ENCODE measurements at places on chromosomes 2 and 18. TPM values are rescaled to one million over a fixed set of nuclear protein-coding genes. Genes with fewer than 3 reads are reported as not detected.
A peak's percentile ranks its signal among the peaks of the same experiment; 100 is the strongest.

PROC gene
- not detected for total RNA-seq

- DNase-seq = no peak
These were observed 10.7 kb downstream of the MFF start for GRCh38 chr2:227335713-227336112.

C2orf81 gene
- 2.7 TPM for total RNA-seq

SLC25A52 gene
- total RNA-seq = 0.56 TPM

- DNase-seq = no peak
These were observed 38.6 kb upstream of the CHST9 start for GRCh38 chr18:27223526-27224291.

DNA sequence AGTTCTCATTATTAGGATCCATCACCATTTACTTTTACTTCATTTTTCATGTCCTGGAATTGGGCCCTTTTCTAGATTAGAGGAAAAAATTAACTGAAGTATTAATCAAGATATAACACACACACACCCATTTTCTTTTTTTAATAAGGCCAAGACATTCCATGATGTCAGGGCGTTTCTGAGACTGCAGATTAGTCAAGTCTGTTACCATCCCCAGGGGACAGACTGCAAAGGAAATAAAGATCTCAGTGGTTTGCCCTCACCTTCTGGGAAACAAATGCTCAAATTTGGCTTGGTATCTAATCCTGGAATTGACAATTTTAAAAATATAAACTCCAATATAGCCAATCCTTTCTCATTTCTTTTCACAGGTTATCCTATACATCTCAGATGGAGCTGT lies 27.4 kb downstream of the RMP24 start:
- DNase-seq = no peak

FAM98A gene
- 41.3 TPM for total RNA-seq

DLGAP1 gene
- 0.05 TPM for total RNA-seq

DNA sequence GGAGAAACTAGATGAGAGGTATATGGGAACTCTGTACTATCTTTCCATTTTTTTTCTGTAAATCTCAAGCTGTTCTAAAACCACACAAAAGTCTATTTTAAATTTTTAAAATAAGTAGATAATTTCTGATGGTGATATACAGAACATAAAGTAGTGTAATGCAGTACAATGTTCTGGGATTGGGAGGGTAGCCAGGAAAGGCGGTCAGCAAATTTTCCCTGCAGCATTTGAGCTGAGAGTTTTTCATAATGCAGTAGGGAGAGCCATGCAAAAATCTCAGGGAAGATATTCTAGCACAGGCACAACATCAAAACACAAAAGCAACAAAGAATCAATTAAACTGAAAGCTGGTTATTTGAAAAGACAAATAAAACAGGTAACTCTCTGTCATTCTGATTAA lies 141.5 kb downstream of the NCKAP5 start:
- no peak for DNase-seq

DNA sequence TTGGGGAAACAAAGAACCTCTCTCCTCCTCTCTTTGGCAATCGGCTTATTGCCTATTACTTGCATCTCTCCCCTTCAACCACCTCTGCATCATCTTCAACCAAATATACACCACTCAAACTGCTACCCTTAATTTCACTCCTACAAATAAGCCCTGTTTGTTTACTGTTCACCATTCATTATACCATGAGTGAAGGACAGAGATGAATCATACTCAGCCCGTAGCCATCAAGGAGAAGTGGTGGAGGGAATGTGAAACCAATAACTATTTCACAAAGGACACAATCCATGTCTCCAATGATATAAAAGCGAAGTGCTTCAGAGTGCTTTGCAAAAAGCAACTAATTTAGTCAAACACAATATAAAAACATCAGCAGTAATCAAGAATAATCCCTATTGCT lies 76.8 kb downstream of the CACNB4 start:
- no peak for DNase-seq

DNA sequence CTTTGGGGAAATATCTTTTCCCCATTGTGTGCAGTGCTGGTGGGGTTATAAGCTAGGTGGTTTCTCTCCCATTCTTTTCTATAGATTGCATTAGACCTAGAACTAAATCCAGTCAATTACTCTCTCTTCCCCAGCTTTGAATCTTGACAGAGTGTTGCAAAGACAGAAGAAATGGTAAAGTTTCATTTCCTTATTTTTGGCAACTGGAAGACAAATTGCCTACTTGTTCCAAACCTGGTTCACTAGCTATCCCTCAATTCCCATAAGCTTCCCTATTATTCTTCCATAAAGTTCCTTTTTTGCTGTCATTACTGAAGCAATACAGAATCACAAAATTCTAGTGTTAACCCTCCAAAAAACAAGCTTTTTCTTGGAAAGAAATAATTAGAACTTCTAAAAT lies 94.0 kb upstream of the ITGA4 start:
- no peak for DNase-seq

DNA sequence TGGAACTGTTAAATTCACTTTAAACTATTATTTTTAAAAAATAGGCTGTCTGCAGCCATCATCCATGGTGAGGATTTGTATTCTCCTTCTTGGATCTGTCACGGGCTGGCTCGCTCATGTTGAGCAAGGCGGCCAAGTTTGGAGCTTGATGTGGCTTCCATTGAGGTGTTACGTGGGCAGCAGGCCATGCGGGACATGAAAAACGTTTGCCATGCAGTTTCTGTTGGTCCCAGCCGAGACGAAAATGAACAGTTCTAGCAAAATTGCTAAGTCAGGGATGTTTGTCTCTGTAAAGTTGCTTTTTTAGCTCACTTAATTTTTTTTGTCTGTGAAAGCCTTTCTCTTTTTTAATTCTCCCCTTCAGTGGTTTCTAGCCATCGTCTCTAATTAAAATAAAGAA lies 70.2 kb upstream of the MGAT5 start:
- no peak for DNase-seq

TSPYL6 gene
- total RNA-seq = not detected

- DNase-seq = peak; percentile 80
These were observed 453 bp downstream of the KCNJ3 start for GRCh38 chr2:154698721-154699574.

PJVK gene
- total RNA-seq = 5.0 TPM

GPR45 gene
- not detected for total RNA-seq

DNA sequence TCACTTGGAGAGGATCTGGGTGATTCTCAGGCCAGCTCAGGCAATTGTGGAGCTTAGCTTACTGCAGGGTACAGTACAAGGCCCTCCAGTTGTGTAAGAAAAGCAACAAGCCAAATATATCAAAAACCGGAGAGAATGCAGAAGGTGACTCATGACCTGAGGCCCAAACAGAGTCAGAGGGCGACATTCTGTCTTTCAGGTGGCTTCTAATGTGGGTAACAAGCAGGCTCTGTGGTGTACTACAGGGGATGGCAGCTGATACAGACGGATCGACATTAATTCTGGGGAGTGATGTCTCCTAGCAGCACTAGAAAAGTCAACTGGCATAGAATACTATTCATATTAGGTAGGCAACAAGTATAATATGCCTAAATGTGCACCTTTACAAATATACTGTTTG lies 219.5 kb upstream of the SOX11 start:
- no peak for DNase-seq

ACOXL gene
- not detected for total RNA-seq

- no peak for DNase-seq
These were observed 327.3 kb downstream of the XIRP2 start for GRCh38 chr2:167215595-167215994.

DNA sequence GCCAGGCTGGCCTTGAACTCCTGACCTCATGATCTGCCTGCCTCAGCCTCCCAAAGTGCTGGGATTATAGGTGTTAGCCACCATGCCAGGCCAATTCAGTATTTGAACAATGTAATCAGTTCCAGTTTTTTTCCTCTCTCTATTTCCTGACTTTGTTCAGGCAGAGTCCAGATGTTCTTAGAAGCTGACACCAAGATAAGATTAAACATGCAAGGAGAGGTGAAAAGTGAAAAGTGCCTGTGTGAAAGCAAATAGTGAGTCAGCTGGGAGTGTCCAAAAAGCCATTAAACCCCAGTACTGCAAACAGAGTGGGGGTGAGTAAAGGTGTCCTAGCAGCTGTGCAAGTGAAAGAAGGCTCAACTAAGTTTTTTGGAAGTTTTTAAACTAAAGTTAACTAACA lies 231.5 kb downstream of the PTH2R start:
- DNase-seq = no peak

DNA sequence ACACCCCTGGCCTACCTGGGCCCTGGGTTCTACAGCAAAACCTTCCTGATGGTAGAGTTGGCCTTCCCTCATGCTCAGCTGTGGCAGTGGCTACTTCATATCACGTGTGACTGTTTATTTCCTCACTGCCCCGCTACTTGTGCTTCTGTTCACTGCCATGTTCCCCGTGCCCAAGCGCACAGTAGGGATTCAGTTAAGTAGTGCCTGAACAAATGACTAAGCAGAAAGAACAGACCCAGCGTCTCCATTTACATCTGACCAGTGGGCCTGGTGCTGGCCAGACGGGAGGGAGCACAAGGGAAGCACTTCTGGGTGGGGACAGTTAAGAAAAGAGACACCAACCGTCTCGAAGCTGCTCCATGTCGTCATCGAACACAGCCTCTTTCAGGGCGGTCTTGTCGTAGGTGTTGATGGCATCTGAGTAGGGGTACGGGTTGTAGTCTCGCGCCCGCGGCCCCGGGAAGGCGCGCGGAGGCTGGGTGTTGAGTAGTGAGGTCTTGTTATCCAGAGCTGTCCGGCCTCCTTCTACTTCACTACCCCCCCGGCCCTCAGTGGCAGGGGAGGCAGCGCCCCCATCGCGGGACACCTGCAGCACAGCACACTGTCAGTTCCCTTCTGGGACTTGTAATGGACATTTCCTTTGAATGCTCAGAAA lies 82.4 kb upstream of the TFCP2L1 start:
- DNase-seq = no peak
